ENCODE measurements at places on chromosomes 11 and 22.

DNA sequence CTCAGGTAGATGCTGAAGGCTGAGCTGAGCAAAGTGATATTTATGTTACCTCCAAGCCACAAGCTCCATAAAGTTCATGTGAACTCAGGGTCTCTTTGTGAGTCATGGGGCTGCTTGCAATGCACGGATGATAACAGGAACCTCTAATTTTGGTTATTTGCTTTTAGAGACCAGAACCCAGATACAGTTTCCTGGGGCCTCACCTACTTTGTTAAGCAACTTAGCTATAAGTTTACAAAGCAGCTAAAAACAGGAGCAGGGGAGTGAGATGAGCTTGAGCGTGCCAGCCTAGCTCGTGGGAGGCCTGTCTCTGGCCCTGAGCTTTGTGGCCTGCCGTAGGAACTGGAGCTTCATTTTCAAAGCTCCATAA is 29.2 kb downstream of the SREBF2 start:
- DNase-seq: peak; percentile 59

GRCh38 chr11:47523490-47524225 is 29.3 kb downstream of the CELF1 start:
- peak; percentile 31 for DNase-seq

DNA sequence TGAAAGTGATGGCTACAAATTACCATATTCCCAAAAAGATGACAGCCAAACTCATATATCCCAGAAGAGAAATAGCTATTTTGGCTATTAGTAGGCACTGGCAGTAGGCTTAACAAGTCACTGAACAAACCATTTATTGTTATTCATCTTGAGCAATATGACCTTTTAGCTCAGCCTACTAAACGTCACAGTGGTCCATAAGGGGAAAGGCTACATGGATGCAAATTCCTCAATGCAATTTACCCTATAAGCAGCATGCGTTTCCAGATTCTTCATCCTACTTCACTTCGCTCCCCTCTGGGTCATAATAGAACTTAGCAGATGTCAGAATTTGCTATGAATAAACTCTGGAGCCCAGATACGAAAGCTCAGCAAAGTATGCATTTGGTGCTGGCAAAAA is 114.0 kb downstream of the SIK3 start:
- no peak for DNase-seq

GRCh38 chr11:64916040-64916774 is 802 bp downstream of the ATG2A start:
- DNase-seq: peak; percentile 27

DNA sequence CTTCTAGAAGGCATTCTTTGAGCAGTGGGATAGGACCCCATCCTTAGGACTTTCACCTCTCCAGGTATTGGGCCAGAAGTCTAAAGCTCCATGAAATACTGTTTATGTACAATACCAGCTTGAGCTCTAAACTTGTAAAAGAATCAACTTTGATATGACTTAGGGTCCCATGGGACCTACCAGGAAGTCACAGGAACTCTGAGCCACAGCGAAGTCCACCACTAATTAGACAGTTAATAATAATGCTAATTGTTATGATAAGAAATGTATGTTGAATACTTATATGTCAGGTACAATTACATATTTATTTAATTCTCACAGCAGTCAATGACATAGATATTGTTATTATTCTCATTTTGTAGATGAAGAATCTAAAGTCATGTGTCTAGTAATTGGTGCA is 35.3 kb downstream of the STIM1 start:
- DNase-seq: no peak

GRCh38 chr11:69335781-69336405 is 41.9 kb downstream of the MYEOV start:
- DNase-seq: no peak

DNA sequence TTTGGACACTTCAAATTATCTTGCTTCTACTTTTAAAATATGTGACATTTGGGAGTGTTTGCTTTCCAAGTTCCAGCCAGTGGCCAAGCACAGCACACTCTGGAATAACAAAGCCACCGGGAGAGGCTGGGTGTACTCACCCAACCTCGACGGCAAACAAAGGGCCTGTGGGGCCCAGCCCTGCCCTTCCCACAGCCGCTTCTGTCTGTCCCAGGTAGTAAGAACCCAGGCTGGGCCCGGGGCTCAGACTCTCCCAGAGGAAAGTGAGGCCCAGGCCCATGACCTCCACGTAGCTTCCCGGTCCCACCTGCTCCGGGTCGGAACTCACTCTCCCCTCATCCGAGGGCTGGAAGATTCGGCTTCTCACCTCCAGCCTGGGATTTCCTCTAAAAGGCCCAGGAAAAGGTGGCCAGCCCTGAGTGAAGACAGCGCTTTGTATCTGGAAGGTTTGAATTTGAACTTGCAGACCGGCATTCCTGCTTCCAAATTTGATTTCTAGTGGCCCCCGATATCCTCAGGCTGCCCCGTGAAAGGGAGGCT is 93.5 kb downstream of the CELSR1 start:
- no peak for DNase-seq

- DNase-seq: no peak
Observed at GRCh38 chr22:19360300-19360792, 68.8 kb upstream of the CLTCL1 start.

DNA sequence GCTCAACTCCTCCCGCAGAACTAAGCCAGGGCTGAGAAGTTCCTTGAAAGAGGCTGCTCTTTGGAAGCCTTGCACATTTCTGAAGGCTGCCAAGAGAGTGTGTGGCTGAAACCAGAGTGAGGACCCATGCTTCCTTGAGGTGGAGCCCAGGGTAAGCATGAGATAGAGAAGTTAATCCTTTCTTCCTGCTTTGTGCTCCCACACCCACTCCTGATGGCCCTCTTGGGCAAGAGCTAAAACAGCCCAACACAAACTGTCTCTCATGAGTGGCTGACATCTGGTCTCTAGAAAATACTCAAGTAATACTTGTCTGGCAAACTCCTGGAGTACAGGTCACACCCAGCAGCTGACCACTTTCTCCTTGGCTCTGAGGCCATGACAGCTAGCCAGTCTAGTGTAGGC is 523.7 kb downstream of the INSC start:
- no peak for DNase-seq

DNA sequence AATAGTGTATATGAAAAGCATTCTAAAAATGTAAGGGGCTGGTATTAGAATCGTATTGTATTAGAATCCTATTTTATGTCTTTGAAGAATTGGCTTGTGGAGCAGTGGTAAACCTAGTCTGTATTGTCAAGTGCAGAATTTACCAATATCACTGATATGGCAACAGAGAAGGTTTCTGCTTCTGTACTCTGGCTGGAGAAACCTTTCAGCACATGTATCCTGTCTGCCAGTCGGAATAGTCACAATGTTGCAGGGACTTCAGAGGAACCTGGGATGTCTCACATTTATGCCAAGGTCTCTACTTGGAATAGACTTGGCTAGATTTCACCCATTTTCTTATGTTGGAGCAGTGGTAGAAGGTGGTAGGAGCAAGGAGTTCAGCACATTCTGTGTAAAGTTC is 4.4 kb downstream of the MTMR3 start:
- DNase-seq: no peak

GRCh38 chr11:2913019-2913431 is 16.2 kb downstream of the PHLDA2 start:
- no peak for DNase-seq

GRCh38 chr11:24754406-24754805 is 257.6 kb downstream of the LUZP2 start:
- DNase-seq: no peak

GRCh38 chr11:121082670-121083069 is 18.4 kb upstream of the TECTA start:
- no peak for DNase-seq

GRCh38 chr11:119571311-119571710 is 148.3 kb upstream of the THY1 start:
- DNase-seq: no peak

GRCh38 chr11:4480577-4481239 is 1.7 kb upstream of the OR52K1 start:
- DNase-seq: peak; percentile 26

Measured in stimulated activated CD4-positive, alpha-beta T cell treated with anti-CD3 and anti-CD28 coated beads, Interleukin-15, amount 100 ng/mL, for 24 hours (primary cell).